ENCODE measurements at places on chromosomes 7 and 10. TPM values are rescaled to one million over a fixed set of nuclear protein-coding genes. Genes with fewer than 3 reads are reported as not detected.
A peak's percentile ranks its signal among the peaks of the same experiment; 100 is the strongest.

GRCh38 chr10:5317547-5318107, 47.1 kb upstream of the UCN3 start:
- no peak for DNase-seq

DNA sequence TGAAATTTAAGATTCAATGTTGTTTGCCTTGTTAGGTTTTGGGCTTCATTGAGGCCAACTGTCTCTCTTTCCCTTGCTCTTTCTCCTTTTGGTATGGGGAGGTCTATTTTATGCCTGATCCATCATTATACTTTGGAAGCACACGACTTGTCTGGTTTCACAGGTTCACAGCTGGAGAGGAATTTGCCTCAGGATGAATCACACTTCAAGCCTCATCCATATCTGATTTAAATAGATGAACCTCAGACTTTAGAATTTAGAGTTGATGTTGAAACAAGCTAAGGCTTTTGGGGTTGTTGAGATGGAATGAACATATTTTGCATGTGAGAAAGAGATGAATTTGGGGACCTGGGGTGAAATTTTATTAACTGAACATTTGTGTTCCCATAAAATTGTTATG, 150.5 kb upstream of the IGFBP3 start:
- DNase-seq, result no peak

DNA sequence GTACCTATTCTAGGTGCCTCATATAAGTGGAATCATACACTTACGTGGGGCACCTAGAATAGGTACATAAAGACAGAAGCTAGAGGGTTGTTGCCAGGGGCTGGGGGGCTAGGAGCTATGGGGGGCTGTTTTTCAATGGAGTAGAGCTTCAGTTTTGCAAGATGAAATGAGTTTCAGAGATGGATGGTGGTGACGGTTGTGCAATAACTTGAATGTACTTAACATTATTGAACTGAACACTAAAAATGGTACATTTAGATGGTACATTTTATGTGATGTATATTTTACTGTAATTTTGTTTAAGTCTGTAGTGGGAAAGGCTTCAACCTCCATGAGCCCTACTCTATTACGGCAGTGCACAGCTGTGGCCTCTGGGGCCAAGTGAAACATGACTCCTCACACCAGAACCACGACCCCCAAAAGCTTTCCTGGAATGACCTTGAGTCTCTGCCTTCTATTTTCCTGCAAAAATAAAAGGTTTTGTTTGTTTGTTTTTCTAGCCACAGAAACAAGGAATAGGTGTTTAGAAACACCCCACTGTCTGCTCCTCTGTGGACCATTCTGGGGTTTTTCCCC, 147.3 kb upstream of the PLXNA4 start:
- no peak for DNase-seq

DNA sequence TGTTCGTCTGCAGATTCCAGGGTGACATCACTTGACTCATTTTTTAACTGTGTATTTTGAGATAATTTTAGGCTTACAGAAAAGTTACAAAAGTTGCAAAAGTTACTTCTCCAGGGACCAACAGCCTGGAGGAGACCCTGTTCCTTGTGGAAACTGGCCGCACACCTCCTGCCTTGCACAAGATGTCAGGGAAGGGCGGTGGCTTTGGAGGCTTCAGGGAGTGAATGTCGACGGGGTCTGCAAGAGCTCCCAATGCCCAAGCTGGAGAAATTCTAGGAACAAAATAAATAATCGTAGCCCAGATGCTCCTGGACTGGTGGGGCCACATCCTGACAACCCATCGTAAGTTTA, 62.2 kb upstream of the FAM20C start:
- DNase-seq, result no peak

- DNase-seq, result no peak
These were observed 14.5 kb downstream of the IFIT5 start for GRCh38 chr10:89428877-89429276.

- no peak for DNase-seq
These were observed 51.8 kb upstream of the BMPER start for GRCh38 chr7:33853361-33854062.

DNA sequence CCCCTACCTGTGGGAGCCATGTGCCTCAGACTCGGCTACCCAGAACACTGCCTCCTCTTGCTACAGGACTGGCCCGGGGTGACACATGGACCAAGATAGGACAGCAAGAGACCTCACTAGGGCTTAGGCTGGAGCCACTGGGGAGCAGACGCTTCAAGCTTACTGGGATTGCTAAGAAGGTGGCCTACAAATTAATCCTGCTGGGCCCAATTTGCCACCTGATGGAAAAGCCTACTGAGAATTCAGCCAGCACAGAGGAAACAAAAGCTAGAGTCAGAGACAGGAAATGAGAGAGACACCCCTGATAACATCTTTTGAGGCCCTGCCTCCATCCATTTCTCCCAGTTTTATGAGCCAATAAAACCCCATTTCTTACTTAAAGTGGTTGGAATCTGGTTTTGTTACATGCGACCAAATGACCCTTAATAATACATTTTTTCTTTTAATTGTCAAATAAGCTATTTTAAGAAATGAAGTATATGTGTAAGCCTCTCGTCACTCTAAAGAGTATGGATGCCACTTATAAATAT, 282.1 kb downstream of the CXCL12 start:
- no peak for DNase-seq

GRCh38 chr10:7625836-7626235, 40.9 kb downstream of the ITIH5 start:
- DNase-seq, result no peak

DNA sequence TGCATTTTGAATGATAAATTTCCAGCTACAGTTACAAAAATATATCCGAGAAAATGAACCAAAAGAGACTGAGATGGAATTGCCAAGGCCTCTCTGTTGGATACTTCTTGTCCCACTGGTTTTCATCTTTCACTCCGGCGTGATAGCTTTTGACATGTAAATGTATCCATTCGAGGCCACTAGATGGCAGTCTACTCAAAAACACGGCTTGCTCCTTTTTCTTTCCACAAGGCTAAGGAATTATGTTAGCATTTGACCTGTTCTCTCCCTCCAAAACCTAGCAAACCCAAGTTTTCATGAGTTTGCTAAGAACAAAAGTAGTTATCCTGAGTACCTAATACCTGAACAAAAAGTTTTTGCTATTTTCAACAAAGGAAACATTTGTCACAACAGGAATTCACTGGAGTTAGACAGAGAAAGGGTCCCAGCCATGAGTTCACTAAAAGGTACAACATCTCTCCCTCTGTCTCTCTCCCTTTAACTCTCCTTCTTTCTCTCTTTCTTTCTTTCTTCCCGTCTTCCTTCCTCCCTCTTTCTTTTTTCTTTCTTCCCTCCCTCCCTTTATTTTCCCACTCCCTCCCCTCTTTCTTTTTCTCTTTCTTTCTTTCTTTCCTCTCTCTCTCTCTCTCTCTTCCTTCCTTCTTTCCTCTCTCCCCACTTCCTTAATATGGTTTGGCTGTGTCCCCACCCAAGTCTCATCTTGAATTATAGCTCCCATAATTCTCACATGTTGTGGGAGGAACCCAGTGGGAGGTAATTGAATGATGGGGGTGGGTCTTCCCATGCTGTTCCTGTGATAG, 207.9 kb upstream of the MYO3A start:
- DNase-seq, result peak; percentile 18

- peak; percentile 39 for DNase-seq
These were observed 6.0 kb downstream of the MBLAC1 start for GRCh38 chr7:100132697-100133151.

DNA sequence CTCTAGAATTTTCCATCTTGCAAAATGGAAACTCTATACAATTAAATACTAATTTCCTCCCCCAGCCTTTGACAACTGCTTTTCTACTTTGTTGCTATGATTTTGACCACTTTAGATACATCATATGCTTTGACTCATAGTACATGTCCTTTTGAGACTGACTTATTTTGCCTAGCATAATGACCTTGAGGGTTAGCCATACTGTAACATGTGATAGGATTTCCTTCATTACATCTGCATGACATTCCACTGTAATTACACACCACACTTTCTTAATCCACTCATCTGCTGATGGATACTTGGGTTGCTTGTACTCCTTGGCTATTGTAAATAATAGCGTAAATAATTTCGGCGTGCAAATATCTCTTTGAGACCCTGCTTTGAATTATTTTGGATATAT, 127.7 kb downstream of the JAZF1 start:
- no peak for DNase-seq

GRCh38 chr10:92241501-92241900, 49.4 kb downstream of the CPEB3 start:
- no peak for DNase-seq

GRCh38 chr10:95716866-95717265, 23.1 kb upstream of the TCTN3 start:
- DNase-seq, result no peak

DNA sequence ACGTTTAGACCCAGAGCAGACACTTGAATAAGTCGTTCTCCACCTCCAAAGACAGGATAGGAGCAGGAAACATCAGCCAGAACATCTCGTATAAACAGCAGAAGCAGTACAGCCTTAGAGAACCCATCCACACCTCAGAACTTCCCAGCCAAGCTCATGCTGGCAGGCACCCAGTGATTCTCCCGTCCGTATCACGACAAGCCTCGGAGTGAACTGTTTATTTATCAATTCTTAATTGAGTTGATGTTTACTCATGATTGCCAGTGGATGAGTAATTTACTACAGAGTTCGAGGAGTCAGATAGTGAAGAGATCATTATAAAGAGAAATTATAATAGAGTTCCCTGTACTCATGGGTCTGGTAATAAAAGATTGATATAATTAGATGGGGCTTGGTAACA, 811.5 kb downstream of the LRMDA start:
- DNase-seq, result no peak

DNA sequence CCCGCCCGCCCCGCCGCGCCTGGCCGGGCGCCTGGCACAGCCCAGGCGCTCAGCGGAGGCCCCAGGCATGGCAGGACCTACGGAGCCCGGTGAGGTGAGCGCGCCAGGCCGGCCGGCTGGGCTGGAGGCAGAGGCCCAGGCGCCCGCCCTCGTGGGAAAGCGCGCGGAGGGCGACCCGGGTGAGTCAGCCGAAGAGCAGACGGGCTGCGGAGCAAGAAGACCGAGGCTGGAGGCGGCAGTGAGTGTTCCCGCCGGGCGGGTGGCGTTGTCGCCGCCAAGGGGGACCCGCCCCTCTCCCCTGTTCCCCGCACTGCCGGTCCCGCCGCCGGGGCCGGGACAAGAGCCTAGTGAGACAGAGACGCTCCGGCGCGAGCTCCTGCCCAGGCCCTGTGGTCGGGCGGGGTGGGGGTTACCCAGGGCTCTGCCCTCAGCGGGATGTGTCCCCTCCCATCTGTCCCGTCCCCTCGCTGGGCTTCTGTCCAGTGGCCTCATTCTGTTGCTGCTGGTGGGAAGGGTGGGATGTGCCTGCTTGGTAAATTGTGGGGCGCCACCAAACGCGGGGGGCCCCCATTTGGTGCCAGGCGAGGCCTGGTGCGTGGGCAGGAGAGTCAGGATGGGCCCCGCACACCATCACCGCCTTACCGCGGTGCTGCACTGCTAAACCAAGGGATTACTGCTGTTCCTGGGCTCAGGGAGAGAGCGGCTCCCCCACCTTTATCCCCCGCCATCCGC, 17.0 kb upstream of the NODAL start:
- peak; percentile 71 for DNase-seq

MACC1 gene
- polyA plus RNA-seq, result under 0.01 TPM

LDB3 gene
- polyA plus RNA-seq, result 162 TPM

RHOBTB1 gene
- polyA plus RNA-seq, result 7.1 TPM

GAD2 gene
- not detected for polyA plus RNA-seq

ZPBP gene
- polyA plus RNA-seq, result not detected

TASOR2 gene
- 19.7 TPM for polyA plus RNA-seq

CPA2 gene
- 0.23 TPM for polyA plus RNA-seq

HTR5A gene
- not detected for polyA plus RNA-seq
